ENCODE measurements at places on chromosomes 7 and 10.

GRCh38 chr7:132607656-132608055, 31.4 kb upstream of the PLXNA4 start:
- no peak for DNase-seq

GRCh38 chr10:103884681-103885139, 29.3 kb upstream of the SH3PXD2A start:
- peak; percentile 57 for DNase-seq

DNA sequence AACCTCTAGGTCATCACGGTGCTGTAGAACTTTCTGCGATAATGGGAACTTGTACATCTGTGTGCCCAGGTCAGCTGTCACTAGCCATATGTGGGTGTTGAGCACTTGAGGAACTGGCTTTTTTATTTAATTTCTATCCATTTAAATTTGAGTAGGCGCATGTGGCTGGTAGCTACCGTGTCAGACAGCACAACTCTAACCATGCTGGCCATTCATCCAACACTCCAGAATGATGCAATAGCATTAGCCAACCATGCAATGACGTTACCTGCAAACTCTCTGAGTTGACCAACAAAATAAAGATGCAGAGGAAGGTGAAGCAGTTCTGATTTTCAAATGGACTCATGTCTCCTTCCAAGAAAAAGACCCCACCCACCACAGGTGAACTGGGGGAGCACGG, 24.4 kb upstream of the CHST15 start:
- no peak for DNase-seq

GRCh38 chr7:36806891-36807290, 82.6 kb upstream of the AOAH start:
- DNase-seq: no peak

- no peak for DNase-seq
These were observed 45.1 kb upstream of the PPP2R2D start for GRCh38 chr10:131855461-131856401.

DNA sequence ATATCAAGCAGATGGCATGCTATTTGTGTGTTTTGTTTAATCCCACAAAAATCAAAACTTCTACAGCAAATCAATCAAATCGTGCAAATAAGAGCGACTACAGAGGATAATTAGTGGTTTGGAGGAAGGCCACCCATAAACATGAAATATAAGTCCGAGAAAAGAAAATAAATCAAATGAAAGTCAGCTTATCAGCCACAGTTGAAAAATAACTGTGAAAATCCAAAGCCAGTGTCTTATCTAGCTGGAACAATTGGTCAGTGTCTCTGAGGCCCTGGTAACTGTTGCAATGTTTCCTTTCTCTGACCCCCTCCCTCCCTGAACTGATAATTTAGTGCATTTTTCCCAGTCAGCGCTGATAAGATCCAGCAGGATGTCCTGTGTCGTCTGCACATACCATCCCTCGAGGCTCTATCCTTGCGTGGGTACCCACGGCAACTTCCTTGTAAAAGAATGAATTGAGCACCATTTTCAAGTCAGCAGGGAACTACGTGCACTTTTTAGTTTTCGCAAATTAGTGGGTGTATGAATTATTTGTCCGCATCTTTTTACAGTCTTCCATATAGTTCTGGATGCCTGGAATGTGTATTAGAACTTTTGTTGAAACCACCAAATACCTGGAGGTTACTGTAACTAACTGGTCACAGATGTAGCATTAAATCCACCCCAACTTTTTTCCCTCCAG, 10.8 kb upstream of the JCAD start:
- DNase-seq: no peak

GRCh38 chr7:23710000-23710399, at the start of gene STK31:
TSS of gene STK31 (plus strand) at chr7:23710219. CDS start at chr7:23710286, 67 bp downstream.
- DNase-seq: no peak

- DNase-seq: no peak
These were observed 115.6 kb downstream of the TSPAN12 start for GRCh38 chr7:120742372-120742771.

GRCh38 chr10:86312701-86313270, 53.8 kb downstream of the GRID1 start:
- DNase-seq: no peak

- no peak for DNase-seq
These were observed 123.6 kb downstream of the LYZL1 start for GRCh38 chr10:29412485-29412884.

- DNase-seq: no peak
These were observed 49.1 kb downstream of the GNA12 start for GRCh38 chr7:2794836-2795636.

GRCh38 chr10:69179089-69179742, 818 bp upstream of the SUPV3L1 start:
- DNase-seq: no peak

- peak; percentile 42 for DNase-seq
These were observed 99.6 kb downstream of the ST8SIA6 start for GRCh38 chr10:17354781-17355180.

DNA sequence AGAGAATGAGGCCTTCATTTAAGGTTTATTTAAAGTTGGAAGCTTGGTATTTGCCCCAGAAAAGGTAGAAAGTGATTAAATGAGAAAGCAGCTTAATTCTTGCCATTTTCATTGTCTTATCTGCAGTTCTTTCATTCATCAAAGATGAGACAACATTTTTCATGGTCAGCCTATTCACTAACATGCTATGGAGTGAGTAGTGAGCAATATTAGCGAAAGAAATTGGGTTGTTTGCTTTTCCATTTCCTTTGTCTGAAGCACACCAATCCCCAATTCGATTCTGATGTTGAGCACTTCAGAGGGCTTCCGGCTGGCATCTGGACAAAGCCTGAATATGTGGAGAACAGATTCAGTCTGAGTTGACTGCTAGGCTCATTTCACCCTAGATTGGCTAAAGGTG, 317.2 kb downstream of the BBS9 start:
- no peak for DNase-seq

- no peak for DNase-seq
These were observed 22.6 kb downstream of the TBATA start for GRCh38 chr10:70762441-70763175.

DNA sequence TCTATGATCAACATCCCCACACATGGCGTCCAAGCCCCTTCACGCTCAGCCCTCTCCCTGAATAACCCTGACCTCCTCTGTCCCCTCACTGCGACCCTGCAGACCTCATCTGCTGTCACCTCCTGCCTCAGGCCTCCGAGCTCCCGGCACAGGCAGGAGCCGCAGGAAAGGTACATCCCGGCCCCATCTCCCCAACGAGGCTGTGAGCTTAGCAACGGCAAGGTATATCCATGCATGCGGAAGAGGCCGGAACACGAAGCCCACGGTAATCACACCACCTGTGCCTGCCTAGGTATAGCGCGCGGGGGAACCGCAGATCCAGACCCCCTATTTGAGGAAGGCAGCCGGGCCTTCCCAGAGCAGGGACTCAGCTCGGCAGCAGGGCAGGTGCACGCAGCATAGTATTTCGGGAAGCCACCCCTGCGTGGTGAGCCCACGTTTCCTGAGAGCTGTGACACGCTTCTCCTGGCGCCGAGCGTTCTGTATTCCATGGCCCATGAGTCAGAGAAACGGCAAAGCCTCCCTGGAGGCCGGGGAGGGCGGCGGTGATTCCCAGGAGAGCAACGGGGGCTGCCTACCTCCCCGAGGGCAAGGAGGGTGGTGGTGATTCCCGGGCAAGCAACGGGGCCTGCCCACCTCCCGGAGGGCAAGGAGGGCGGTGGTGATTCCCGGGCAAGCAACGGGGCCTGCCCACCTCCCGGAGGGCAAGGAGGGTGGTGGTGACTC, 50.1 kb upstream of the DNAAF5 start:
- no peak for DNase-seq

DNA sequence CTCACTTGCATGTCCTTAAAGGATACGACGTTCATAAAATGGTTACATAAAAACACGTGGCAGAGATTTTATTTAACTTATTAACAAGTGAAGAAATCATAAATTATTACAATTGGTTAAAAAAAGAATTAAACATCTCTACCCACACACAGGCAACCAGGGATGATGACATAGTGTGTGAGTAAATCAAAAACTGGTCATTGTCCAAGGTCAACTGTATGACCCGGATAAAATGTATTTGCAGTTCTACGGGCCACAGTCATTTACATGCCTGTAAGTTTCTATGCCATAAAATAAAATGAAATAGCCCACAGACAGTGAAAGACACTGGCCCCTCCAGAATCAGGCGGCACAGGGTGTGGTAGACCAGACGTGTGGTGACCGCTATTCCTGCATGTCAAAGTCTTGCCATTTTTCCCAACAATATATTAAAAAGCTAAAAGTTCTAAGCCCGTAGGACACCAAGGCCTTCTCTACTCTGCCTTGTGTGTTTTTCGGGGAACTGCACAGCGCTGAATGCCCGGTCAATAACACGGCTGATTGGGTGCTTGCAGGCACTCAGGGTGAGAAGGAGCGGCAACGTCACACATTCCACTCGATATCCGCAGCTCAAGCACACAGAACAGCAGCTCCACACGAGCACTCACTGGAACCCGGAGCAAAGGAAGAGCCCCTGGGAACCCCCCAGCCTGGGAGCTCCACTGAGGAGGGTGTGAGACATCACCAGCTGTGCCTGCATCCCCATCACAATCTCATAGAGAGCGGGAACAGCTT, 143.3 kb upstream of the PPP2R2D start:
- no peak for DNase-seq

GRCh38 chr7:80848841-80849240, 70.0 kb downstream of the SEMA3C start:
- DNase-seq: no peak

DNA sequence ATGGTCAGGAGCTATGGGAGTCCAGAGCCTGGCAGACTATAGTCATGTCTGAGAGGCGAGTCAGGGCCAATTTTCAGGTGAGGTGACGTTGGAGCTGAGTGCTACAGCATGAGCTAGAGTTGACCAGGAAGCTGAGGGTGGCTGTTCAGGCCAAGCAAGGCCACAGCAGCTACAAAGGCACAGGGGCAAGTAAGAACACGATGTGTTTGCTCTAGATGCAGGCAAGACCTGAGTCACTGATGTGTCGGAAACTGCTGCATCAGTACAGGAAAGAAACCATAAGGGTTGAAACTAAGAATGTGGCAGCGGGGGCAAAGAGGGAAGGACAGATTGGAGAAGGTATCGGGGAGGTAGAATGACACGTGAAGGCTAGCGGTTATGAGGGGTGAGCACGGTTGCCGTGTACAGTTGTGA, 11.8 kb upstream of the RRP12 start:
- DNase-seq: no peak

GRCh38 chr7:128859232-128860157, 3.2 kb upstream of the ATP6V1F start:
- DNase-seq: peak; percentile 34

DNA sequence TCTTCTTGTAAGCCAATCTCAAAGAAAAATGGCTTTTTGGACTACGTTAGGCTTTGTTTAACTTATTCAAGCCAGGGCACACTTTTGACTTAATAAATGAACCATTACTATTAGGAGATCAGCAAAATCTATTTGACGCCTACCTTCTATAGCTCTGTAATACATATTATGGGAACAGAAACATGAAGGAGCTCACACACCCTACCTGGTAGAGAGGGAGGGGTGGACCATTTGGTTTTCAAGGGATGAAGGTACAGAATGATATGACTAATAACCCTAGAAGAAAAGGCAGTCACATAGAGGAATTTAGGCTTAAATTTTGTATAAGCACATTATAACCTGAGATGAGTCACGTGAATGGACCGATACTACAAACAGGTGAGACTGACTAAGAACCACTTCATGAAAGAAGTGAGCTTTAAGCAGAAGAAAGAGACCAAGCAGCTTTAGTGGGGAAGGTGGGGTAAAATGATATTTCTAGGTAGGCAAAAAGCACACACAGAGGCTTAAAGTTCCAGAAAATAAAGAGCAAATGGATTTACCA, 106.8 kb upstream of the CTTNBP2 start:
- DNase-seq: no peak

- no peak for DNase-seq
These were observed 577.1 kb downstream of the NRG3 start for GRCh38 chr10:82452046-82452445.

- no peak for DNase-seq
These were observed 82.2 kb upstream of the SCIN start for GRCh38 chr7:12488341-12488740.

GRCh38 chr10:103651783-103652476, 158.4 kb downstream of the NEURL1 start:
- no peak for DNase-seq

DNA sequence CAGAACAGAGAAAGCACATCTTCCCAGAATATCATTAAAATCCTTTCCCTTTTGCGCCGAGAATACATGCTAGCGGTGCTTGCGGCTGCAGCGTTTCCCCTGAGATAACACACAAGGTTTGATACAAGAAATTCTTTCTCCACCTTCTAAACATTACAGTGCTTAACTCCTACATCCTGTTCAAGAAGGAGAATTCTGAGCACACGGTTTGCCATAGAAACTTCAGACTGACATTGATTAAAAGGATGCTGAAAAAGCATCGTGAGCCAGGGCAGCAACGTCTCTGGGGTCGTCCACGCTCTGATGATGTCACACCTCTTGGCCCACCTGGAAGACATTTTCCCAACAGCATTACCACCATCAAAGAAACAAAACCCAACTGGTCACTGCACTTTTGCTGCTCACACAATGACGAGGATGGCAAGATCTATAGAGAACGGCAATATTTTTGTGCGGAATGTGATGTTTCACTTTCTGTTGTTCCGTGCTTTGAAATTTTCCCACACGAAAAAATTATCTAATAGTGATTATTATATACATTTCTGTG, 27.0 kb upstream of the PRSS1 start:
- DNase-seq: no peak

DNA sequence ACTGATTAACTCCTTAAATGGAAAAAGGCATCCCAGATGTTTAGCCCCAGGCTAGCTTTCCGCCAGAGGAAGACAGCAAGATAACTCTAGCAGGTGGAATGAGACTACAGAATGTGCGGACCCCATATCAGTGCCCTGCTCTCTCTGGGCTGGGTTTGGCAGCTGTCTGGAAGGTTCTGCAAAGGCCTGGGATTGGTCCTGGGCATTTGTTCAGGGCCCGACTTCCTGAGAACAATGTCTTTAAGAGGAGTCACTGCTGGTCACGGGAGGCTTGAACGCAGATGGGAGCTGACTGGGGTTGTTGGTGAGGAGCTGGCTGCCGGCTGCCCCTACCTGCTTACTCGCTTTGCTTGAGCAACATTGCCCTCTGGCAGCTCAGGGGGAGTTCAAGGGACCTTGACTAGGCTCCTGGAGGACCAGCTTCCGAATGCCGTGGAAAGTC, 130.6 kb upstream of the BTBD16 start:
- peak; percentile 64 for DNase-seq

- no peak for DNase-seq
These were observed 41.4 kb downstream of the SYPL1 start for GRCh38 chr7:106070567-106071254.

- DNase-seq: no peak
These were observed 124.6 kb downstream of the IMMP2L start for GRCh38 chr7:111437736-111438135.

GRCh38 chr10:1086787-1087186, 30.6 kb downstream of the WDR37 start:
- no peak for DNase-seq

GRCh38 chr7:27737616-27738015, 2.3 kb upstream of the TAX1BP1 start:
- DNase-seq: no peak

DNA sequence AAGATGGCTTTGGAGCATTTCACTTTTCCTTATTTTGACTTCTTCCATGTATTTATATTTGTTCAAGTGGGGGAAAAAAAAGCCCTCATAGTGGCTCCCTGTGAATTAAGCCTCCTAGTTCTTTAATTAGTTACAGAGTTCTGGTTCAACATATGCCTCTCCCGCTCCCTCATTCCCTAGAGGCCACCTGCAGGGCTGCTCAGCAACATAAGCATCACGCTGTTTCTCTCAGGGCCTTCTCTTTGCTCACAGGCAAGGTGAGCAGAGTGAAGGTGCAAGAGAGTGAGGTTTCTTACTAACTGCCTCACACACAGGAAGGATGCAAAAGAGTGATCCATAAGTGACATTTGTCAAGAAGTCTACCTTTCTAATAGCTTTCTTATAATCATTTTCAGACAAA, 196.7 kb downstream of the SEMA3E start:
- no peak for DNase-seq
